CD4-positive, alpha-beta T cell treated with Interferon alpha-2 for 1 hour (primary cell): ENCODE measurements at places on chromosomes 2 and 18.

DNA sequence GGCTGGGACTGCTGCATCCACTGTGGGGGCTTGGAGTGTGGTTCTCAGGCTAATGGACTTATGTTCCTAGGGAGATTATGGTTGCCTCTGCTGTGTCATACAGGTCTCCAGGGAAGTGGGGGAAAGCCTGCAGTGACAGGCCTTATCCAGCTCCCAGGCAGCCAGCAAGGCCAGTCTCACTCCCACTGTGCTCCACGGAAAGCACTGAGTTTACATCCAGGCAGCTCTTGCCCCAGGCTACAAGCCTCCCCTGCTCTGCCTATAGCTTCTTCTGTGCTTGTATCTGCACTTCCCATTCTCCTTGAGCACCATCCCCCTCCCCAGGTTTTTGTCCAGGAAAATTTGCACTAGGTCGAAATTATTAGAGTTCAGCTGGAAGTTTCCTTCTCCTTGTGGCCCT, 231.9 kb downstream of the ZRANB3 start:
- no peak for DNase-seq

DNA sequence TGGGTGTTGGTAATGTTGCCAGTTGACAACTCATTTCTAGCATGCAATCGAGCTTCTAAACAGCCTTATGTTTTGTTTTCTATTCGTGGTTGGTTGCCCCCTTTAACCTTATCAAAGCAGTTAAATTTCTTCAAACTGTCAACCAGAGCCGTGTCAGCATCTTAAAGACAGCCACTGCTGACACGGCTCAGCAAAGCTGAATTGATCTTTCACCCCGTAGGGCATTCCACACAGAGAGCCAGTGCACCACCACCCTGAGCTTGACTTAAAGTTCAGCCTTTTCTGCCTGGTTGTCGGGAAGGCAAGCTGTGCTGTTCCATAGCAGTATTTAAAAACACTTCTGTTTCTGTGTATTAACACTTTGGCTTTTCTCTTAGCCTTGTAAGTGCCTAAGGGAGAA, 355.0 kb upstream of the CHST9 start:
- DNase-seq = no peak

GRCh38 chr18:13125191-13125590, 93.4 kb upstream of the LDLRAD4 start:
- no peak for DNase-seq

DNA sequence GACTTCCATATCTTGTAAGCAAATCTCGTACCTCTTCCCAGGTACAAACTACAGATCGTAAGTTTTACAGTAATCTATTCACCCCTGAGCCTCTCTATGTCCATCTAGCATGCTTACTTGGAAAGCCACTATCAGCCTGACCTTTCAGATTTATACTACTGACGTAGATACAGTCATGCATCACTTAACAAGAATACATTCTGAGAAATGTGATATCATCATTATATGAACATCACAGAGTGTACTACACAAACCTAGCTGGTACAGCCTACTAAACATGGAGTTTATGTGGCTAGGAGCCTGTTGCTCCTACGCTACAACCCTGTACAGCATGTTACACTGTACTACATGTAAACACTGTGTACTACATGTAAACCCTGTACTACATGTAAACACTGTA, 293.2 kb upstream of the ZNF804A start:
- DNase-seq = no peak

DNA sequence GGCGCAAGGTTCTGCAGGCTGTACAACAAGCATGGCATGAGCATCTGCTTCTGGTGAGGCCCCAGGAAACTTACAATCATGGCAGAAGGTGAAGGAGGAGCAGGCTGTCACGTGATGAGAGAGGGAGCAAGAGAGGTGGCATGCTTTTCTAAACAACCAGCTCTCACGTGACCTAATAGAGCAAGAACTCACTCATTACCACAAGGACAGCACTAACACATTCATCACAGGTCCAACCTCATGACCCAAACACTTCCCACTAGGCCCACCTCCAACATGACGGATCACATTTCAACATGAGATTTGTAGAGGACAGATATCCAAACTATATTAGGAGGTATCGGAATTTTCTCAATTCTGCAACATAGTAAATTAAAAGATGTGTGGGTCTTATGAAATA, 108.8 kb upstream of the DLX2 start:
- DNase-seq = no peak

DNA sequence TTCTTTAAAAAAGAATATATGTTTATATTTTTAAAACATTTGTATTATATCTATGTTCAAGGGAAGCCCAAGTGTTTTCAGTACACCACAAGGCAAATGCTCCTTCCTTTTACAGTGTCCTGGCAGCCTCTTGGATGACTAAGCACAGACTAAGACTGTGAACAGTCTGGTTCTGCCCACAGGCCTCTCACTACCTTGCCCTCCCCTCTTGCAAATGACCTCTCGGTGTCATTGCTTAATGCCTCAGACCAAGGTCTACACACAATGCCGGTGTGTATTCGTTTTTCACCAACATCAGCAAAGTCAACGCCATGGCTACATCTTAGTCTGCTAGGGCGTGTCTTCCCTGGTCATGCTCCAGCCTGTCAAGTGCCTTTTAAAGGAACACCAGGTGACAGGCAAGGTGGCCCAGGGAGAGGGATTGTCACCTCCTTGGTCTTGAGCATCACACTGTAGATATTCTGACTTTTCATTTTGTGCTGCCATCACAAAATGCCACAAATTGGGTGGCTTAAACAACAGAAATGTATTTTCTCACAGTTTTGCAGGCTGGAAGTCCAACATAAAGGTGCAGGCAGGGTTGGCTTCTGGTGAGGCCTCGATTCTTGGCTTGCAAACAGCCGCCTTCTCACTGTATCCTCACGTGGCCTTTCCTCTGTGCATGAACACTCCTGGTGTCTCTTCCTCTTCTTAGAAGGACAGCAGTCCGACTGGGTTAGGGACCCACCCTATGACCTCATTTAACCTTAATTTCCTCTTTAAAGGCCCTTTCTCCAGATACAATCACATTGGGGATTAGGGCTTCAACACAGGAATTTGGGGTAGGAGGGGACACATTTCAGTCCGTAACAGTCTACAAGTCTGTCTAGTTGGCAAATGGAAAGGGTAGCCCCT, 266.5 kb downstream of the KLHL29 start:
- DNase-seq = no peak

DNA sequence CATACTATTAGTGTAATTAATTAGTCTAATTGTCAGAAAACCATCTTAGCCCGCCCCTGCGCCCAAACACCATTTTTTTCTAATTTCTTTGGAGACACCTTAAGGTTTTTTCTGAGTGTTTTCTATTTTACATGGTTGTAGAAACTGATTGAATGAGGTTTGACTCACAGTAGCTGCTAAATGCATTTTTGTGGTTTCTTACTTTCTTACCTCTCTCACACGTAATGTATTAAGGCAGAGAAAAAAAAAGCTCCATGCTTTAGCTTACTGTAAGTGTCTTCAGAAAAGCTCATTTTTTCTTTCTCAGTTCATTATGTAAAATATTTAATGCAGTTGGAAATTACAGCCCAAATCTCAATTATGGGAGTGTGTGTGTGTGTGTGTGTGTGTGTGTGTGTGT, 548.5 kb upstream of the LRRTM4 start:
- DNase-seq = no peak

DNA sequence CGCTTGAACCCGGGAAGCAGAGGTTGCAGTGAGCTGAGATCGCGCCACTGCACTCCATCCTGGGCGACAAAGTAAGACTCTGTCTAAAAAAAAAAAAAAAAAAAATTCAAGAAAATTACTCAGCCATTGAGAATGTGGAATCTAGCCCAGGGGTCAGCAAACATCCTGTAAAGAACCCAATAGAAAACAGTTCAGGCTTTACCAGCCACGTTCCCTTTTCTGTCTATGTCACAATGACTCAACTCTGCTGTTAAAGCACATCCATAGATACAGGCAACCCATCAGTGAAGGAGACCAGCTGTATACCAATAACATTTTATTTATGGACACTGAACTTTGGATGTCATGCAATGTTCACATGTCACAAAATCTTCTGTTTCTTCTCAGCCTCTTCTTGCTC, 435.6 kb upstream of the GYPC start:
- no peak for DNase-seq

- no peak for DNase-seq
Measured at GRCh38 chr18:49880661-49881060, 67.3 kb upstream of the ACAA2 start.

GRCh38 chr18:2212598-2213205, 358.6 kb downstream of the METTL4 start:
- no peak for DNase-seq

DNA sequence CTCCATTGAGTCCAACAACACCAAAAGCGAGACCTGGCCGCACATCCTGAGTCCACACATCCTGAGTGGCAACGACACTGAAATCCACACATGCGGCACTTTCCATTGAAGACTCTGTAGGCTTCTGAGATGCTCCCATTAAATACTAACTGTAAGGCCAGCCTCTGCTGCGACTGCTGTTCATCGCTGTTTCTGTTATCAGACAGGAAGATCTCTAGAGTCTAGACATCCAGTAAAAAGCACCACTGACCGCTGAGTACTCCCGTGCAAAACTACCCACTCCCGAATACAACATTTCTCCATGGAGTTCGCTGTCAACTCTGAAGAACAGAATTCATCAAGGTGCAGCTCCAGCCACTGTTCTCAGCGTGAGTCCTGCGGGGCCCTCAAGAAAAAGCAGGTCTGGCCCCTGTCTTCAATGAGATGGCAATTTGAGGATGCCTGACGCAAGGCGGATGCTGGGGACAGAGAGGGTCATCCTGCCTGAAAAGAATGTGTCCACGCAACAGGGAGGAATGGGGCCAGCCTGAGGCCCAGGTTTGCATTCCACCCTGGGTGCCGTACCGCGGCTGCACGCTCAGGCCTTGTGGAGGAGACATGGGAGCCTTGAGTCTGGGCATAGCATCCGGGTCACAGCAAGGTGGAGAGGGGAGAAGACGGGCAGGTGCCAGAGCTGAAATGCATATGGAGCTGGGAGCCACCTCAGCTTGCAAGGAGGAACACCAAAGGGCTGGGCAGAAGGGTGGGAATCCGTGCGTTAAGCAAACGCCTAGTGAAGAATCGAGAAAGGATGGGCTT, 61.9 kb downstream of the ZNF516 start:
- no peak for DNase-seq

DNA sequence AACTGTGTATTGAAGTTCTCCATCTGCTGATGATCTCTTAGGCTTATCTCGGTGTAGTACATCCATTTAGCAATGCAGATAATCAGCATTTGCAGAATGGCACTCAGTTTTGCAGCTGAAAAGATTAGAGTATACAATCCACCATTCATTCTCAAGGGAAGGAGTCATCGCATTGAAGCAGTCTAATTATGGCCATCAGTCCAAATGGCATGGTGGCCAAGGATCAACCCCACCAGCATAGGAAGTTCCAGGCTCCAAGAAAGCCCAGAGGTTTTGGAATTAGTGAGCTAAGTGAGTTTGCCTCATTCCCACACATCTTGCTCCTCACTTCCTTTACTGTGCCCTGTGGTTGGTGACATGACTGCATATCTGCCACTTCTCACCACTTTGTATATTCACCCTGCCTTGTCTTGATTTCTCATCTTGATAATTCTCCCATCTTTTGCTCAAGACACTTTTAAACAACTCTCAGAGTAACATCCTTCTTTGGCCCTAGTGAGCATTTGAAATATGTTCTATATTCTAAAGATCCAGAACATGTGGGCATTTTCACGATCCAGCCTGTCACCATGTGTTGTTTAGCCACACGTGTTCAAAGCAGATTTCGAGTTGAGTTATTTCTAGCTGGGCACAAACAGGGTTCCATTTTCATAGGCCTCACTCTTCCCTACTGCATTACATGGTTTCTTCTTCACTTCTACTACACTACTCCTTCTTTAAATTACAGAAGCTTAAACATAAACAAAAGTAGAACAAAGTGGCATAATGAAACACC, 1119.8 kb downstream of the TSN start:
- no peak for DNase-seq

DNA sequence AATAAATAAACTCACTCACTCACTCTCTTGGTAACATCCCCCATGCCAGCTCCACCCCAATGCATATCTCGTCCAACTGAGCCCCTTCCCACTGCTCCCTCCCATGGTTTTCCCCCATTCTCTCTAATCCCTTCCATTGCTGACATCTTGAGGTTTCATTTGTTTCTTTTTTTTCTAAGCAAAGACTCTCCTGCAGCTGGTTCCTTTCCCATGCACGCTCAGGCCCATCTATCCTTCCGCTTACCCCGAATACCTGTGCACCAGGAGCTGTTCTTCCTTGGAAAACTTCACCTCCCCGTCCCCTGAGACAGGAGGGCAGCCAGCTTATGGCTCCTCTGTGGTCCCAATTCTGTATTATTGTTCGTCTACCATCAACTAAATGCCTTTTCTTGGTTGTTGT, 41.7 kb upstream of the IGFBP2 start:
- DNase-seq = no peak
